ENCODE measurements at places on chromosomes 4 and X.
A peak's percentile ranks its signal among the peaks of the same experiment; 100 is the strongest.

- DNase-seq = no peak
Observed at GRCh38 chr4:5759236-5760075, 48.5 kb downstream of the EVC start.

DNA sequence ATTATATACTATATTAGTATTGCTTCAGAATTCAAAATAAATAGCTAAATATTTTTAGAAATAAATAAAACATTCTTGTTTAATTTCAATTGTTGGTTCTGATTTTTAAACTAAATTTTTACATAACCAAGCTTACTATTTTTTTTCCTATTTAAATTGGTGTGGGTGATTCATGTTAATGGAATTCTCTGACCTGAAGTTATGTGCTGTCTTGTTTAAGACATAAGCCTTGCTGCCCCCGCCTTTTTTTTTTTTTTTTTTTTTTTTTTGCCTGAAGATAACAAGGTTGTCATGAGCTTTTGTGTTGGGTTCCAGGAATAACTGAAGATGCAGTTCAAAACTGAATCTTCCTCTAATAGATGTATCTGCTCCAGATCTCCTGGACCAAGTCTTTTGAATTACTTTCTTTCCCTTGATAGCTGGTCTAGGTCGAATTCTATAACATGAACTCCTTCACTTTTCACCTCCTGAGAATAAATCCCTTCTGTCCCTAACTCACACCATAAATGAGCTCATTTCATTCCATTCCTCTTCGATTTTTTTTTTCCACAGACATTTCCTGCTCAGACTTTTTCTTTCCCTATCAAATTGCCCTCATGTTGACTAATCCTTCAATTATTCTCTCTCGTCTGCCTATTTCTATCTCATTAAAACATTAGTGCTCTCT lies 261.5 kb upstream of the FTHL17 start:
- DNase-seq = no peak

DNA sequence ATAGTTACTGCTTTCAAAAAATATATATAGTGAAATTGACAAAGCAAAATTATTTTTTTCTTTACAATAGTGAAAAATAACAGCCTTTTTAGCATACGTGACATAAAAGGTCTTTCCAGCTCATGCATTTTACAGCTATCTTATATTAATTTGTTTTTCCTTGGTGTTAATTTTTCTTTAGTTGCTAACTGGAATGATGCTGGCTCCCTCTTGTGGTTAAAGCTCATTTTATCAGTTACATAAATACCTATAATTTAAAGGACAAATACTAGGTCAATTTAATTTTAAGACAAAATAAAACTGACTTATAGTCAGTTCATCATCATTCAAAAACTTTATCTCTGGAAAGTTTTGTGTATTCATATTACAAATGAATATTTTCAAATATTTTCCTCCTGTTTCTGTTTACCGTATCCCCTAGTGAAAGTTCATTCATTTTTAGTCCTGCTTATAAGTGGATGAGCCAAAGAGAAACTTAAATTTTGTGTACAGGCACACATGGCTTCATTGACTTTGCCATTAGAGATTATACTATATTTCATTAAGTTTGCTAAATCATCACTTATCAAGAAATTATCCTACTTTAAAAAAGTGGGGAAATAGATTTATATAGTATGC lies 9.9 kb upstream of the ANAPC4 start:
- no peak for DNase-seq

- no peak for DNase-seq
Observed at GRCh38 chrX:57587607-57588006, 4.2 kb upstream of the ZXDB start.

DNA sequence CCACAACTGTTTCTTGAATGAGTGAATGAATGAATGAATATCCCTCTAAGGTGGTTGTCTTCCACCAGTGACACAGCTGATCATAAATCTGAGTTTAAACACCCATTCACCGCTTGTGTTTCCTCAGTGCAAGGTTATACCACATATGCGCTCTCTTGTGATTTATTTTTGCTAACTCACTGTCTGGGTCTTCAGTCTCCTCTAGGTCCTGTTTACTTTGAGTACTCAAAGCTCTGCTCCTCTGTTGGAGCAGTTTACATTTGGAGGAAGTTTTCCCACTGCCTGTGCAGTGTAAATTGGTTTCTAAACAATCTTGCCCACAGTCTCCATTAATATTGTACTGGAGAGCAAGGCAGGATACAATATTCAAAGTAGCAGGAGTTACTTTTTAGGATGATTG lies 212.6 kb upstream of the JADE1 start:
- no peak for DNase-seq

GRCh38 chr4:86529436-86529835 lies 64.7 kb upstream of the PTPN13 start:
- no peak for DNase-seq

DNA sequence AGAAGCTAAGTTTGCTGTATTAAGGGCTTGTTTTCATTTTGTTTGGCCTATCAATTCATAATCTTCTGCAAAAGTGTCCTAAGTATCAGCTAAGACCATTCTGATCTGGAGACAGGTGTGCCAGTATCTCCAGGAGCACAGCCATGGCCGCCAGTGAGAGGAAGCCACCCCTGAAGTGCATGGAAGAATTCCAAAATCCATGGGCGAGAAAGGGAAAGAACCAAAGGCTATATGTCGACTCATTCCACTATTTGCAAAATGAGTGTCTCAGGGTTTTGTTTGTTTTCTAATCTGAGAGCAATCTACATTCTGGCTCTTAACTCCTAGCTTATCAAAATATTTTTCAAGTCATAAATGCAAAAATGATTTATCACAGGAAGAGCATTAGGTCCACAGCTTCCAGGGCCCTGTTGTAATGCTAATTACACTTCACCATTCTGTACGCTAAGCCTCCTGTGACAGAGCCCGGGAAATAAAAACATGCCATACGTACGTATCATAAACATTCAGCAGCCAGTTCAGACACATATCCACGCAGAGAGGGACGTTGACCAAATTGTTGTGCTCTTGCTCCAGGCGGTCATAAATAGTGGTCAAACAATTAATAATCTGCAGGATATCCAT lies 137.3 kb upstream of the FTHL17 start:
- no peak for DNase-seq

DNA sequence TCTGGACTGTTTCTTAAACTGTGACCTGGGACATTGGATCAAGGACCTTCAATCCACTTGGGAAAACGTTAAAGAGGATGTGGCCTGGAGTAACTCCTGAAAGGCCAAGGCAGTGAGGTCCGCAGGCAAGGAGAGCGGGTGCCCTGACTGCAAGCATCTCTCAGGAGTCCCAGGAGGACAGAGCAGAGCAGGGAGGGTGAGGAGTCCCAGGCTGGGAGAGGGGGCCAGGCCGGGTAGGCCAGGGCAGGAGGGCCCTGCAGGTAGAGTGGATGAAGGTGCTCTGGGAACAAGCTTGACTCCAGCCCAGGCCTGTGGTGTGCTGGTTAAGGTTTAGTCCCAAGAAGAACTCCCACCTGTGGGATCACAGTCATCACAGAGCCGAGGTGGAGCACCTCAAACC lies 13.8 kb downstream of the PNMA6E start:
- peak; percentile 89 for DNase-seq

DNA sequence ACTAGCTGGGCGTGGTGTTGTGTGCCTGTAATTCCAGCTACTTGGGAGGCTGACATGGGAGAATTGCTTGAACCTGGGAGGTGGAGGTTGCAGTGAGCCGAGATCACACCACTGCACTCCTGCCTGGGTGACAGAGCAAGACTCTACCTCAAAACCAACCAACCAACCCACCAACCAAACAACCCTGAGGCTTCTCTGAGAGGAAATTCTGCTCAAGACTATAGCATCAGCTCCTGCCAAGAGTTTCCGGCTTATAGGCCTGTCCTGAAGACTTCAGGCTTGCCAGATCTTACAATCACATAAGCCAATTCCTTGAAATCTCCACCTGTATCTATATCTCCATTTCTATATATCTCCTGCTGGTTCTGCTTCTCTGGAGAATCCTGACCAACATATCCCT lies 173.8 kb upstream of the TBC1D9 start:
- DNase-seq = no peak

DNA sequence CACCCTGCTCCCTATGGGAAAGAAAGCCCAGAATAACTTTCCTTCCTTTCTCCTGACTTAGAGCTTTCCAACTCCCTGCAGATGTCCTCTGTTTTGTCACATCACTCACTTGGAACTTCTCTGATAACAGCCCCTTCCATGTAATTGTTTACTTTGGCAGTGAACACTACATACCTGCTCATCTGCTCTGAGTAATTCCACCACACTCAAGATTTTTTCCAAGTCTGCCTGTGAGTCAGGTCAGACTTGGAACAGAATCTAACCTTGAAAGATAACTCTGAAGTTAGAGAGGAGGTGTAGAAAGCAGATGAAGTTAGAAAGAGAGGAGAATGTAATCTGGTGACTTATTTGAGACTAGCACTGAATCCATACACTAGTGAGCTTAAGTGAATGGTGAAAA lies 7.4 kb downstream of the MAGEB10 start:
- DNase-seq = no peak

DNA sequence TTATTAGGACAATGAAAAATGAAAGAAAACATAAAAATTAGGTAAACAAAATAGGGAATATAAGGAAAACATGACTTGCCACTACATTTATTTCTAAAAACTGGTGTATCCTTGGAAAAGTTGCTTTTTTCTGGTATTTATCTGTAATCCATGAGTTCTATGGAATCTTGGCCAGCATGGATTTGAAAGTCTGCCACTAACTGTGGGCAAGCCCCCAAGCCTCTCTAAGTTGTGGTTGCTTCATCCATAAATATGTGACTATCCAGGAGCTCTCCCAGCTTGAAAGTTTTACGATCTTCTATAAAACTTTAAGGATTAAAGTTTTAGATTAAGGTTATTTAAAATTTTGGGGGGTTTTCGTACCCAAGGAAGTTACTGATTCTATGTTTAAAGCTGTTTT lies 21.8 kb downstream of the RPS6KA3 start:
- no peak for DNase-seq

- no peak for DNase-seq
Observed at GRCh38 chrX:132364313-132364712, 124.5 kb downstream of the MBNL3 start.

DNA sequence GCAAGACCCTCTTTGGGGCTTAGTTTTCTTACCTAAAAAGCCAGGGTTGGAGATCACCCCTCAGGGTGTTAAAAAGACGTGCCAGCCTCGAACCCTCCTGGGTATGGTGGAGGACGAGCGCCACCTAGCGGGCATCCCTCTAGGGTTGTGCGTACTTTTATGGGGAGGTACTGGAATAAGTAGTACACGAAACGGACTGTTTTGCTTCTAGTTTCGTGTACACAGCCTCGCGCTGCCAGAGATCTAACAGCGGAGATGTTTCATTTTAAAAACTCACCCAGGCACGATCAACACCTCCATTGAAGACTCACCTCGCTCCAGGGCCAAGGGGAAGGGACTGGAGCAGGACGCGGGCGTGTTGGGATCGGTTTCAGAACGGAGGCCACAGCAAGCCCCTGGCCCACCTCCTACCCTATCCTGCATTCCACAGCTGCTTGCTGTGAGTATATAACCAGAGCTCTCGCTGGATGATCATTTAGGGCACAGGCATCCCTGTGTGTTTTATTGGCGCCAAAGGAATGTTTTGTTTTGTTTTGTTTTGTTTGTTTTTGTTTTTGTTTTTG lies 4.8 kb upstream of the NKX3-2 start:
- no peak for DNase-seq

DNA sequence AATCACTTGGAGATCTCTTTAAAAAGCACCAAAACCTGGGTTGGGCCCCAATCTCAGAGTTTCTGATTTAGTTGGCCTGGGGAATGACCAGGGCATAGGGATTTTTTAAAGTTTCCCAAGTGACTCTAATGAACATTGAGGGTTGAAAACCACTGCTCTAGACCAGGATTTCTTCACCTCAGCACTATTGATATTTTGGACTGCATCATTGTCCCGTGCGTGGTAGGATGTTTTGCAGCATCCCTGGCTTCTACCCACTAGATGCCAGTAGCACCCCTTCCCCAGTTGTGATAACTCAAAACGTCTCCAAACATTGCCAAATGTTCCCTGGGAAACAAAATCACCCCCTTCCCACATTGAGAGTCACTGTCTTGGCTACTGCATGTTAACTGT lies 61.8 kb downstream of the ATXN3L start:
- no peak for DNase-seq

- DNase-seq = no peak
Observed at GRCh38 chr4:172897046-172897445, 271.6 kb upstream of the GALNT7 start.

DNA sequence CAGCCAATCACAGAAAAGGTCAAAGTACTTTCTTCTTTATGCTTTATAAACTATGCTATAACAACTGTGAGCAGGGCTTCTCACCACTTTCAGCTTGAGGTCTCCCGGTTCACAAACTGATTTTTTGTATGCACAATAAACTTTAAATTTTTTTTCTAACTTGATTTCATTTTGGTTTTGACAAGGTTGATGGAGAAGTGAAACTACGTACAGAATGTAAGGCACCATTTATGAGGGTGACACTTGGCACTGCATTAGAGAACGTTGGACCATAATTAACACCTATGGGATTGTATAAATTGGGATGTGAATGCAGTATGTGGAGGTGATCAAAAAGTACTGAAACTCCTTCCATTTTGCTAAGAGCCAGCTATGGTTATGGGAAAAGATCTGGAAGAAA lies 857.9 kb upstream of the HTR2C start:
- DNase-seq = no peak

DNA sequence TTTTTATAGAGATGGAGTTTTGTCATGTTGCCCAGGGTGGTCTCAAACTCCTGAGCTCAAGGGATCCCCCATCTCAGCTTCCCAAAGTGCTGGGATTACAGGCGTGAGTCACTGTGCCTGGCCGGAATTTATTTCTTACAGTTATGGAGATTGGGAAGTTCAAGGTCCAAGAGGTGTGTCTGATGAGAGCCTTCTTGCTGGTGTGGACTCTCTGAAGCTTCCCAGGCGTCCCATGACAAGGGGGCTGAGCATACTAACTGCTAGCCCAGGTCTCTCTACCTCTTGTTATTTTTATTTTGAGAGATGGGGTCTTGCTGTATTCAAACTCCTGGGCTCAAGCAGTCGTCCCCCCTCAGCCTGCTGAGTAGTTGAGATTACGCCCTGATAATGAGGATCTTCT lies 2.9 kb upstream of the NSD2 start:
- DNase-seq = no peak
